ENCODE measurements at places on chromosomes 13 and 19.

DNA sequence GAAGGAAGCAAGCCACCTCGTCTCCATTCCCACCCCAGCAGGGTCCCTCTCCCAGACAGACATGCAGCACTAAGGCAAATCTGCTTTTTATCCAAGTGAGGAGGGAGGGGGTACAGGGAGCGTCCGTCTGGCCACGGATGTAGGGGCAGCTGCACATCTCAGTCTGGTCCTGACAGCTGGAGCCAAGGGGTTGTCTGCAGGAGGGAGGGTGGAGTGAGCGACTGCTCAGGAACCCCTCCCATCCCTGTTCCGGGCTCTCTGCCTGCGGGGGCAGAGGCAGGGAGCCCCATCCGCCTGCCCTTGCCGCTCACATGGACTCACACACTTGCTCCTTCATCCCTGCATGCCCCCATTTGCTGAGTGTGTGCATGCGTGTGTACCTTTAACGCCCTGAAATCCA, 2.5 kb downstream of the TMEM190 start:
- no peak for DNase-seq
- H3K4me1 ChIP-seq: peaks cover 16% of the 10 kb centered on the region
- no peak overlapping the region for H3K4me3 ChIP-seq
- H3K27me3 ChIP-seq: peaks cover 3% of the 10 kb centered on the region

GRCh38 chr13:53126841-53127245, 98.2 kb downstream of the OLFM4 start:
- no peaks in the 10 kb centered on the region for H3K4me1 ChIP-seq
- H3K27ac ChIP-seq: no peak overlapping the region
- no peaks in the 10 kb centered on the region for H3K36me3 ChIP-seq
- H3K4me3 ChIP-seq: no peak overlapping the region
- no peak for DNase-seq

- no peak overlapping the region for H3K27ac ChIP-seq
- no peaks in the 10 kb centered on the region for H3K36me3 ChIP-seq
- H3K4me1 ChIP-seq: no peaks in the 10 kb centered on the region
- no peak for DNase-seq
- no peak overlapping the region for H3K4me3 ChIP-seq
These were observed 28.0 kb downstream of the SIAH3 start for GRCh38 chr13:45823583-45823982.

- H3K36me3 ChIP-seq: peaks cover 23% of the 10 kb centered on the region
- H3K4me1 ChIP-seq: peaks cover 44% of the 10 kb centered on the region
- H3K27me3 ChIP-seq: no peaks in the 10 kb centered on the region
- DNase-seq: peak; percentile 74
These were observed 509 bp downstream of the TPP2 start for GRCh38 chr13:102597029-102597961.

DNA sequence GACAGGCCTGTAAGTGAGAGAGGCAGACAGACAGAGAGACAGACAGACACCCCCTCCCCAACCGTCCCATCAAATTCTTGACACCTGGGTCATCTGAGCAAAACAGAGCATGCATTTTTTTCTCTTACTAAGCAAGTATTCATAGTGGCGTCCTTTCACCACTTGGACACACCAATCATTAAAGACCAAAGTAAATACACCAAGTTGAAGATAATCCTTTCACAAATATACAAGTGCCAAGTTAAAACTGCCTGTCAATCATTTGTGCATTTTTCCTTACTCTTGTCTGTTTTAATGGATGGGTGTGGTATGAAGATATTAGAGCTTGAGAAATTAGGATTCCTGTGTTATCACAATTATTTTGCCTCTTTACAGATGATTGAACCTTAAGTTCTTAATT, 337.3 kb downstream of the ATP8A2 start:
- no peak overlapping the region for H3K27ac ChIP-seq
- no peak for DNase-seq
- no peaks in the 10 kb centered on the region for H3K36me3 ChIP-seq
- no peak overlapping the region for H3K4me3 ChIP-seq
- H3K4me1 ChIP-seq: no peaks in the 10 kb centered on the region

- H3K4me1 ChIP-seq: peaks cover 10% of the 10 kb centered on the region
- H3K27ac ChIP-seq: no peak overlapping the region
- H3K36me3 ChIP-seq: peaks cover 25% of the 10 kb centered on the region
- no peaks in the 10 kb centered on the region for H3K27me3 ChIP-seq
- no peak overlapping the region for H3K4me3 ChIP-seq
These were observed 189.1 kb downstream of the GGACT start for GRCh38 chr13:100399455-100399854.
